ENCODE measurements at places on chromosomes 4 and X. TPM values are rescaled to one million over a fixed set of nuclear protein-coding genes. Genes with fewer than 3 reads are reported as not detected.

The RNF128 gene
- 5.7 TPM for total RNA-seq

The STK32B gene
- total RNA-seq: 3.3 TPM

The SRPX2 gene
- total RNA-seq: 29.2 TPM

The PABPC1L2B gene
- not detected for total RNA-seq

The ETDA gene
- not detected for total RNA-seq

The PFKFB1 gene
- under 0.01 TPM for total RNA-seq

The TBL1X gene
- 11.4 TPM for total RNA-seq

The ITM2A gene
- total RNA-seq: 0.14 TPM

The MAGEC2 gene
- total RNA-seq: 0.14 TPM

The CT45A10 gene
- total RNA-seq: not detected

The EPHA5 gene
- 19.0 TPM for total RNA-seq

The AKAP17A gene
- total RNA-seq: 19.2 TPM

The LRRC66 gene
- total RNA-seq: 0.46 TPM

The PRKG2 gene
- total RNA-seq: 4.6 TPM

The PCDH10 gene
- total RNA-seq: 1.8 TPM

The DMRTC1B gene
- not detected for total RNA-seq

The CCDC110 gene
- 2.0 TPM for total RNA-seq

The ANXA3 gene
- 17.1 TPM for total RNA-seq

The OFD1 gene
- 10.0 TPM for total RNA-seq

The XK gene
- under 0.01 TPM for total RNA-seq

The GAB3 gene
- total RNA-seq: 5.0 TPM

The EDNRA gene
- 8.0 TPM for total RNA-seq

The GRIA2 gene
- not detected for total RNA-seq

The TMEM185A gene
- total RNA-seq: 14.8 TPM

The HSFX1 gene
- 0.37 TPM for total RNA-seq

The HSPA4L gene
- 4.0 TPM for total RNA-seq

Data from smooth muscle cell of bladder (primary cell).